ENCODE measurements at places on chromosomes 1 and 21.

DNA sequence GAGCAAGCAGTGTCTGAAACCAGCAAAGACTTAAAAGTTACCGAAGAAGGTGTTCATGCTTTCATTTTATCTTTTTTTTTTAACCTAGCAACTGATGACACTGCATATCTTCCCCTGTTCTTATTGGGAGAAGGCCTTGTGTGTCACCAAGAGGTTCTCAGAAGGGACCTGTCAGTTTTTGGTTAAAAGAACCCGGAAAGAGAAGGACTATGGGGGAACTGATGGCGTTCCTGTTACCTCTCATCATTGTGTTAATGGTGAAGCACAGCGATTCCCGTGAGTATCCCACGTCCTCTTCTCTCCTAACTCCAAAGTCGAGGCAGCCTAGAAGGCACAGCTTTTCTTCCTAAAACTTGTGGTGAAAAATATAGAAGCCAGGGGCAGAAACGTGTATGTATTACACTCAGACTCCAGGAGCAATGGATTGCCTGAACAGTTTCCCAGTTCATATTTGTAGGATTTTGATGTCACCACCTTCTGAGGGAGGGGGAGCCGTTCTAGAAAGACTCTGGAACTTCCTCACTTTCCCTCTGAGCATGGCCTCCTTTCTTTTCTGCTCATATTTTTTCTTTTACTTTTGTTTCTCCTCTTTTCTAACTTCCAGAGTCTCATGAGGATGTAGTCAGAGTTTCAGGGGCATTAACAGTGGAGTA is at the start of gene MR1:
MR1 (plus strand) TSS at position 185 of the 653 bp plus-strand sequence; CDS start at position 210, 25 bp downstream.
- peaks cover 55% of the 10 kb centered on the region for H3K4me1 ChIP-seq
- H3K36me3 ChIP-seq: peaks cover 21% of the 10 kb centered on the region
- peak; percentile 73 for DNase-seq

- no peak overlapping the region for H3K4me3 ChIP-seq
- peaks cover 5% of the 10 kb centered on the region for H3K27me3 ChIP-seq
- H3K36me3 ChIP-seq: no peaks in the 10 kb centered on the region
Observed at GRCh38 chr1:164794356-164794755, 235.4 kb downstream of the PBX1 start.

DNA sequence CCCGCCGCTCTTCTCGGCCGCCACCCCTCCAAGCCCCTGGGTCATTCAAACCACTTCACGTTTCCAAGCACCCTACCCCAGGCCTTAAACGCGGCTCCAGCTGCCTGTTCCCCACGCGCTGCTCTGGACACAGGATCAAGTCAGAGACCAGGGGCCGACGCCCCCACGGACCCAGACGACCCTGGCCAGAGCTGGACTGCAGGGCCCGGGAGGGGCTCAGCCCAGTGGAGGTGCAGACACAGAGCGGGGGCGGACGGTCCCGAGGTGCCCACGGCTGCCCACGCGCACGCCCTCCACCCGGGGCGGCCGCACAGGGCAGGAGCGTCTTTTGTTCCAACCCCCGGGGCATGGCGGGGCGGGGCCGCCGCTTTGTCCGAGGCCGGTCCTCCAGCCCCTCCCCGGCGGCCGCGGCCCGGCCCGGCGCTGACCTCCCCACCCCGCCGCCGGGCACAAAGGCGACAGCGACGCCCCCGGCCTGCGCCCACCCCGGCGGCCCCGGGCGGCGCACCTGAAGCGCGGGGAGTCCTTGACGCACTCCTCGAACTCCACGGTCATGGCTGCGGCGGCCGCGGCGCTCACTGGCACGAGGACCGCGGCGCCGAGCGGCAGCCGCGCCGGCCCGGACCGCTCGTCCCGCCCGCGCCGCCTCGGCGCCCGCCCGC is 338 bp downstream of the ACAP3 start:
- peaks cover 3% of the 10 kb centered on the region for H3K36me3 ChIP-seq
- no peak for DNase-seq
- peak overlapping the region; percentile 85 for H3K4me3 ChIP-seq
- peak overlapping the region; percentile 89 for H3K27ac ChIP-seq

- H3K4me3 ChIP-seq: no peak overlapping the region
- no peak for DNase-seq
- H3K4me1 ChIP-seq: no peaks in the 10 kb centered on the region
- H3K27me3 ChIP-seq: no peaks in the 10 kb centered on the region
- no peak overlapping the region for H3K27ac ChIP-seq
Observed at GRCh38 chr1:78607944-78608343, 12.3 kb upstream of the IFI44L start.

- no peaks in the 10 kb centered on the region for H3K36me3 ChIP-seq
- DNase-seq: no peak
- no peak overlapping the region for H3K27ac ChIP-seq
- H3K4me3 ChIP-seq: no peak overlapping the region
- no peaks in the 10 kb centered on the region for H3K4me1 ChIP-seq
- peaks cover 30% of the 10 kb centered on the region for H3K27me3 ChIP-seq
Observed at GRCh38 chr1:157230500-157230899, 92.3 kb upstream of the ETV3 start.

DNA sequence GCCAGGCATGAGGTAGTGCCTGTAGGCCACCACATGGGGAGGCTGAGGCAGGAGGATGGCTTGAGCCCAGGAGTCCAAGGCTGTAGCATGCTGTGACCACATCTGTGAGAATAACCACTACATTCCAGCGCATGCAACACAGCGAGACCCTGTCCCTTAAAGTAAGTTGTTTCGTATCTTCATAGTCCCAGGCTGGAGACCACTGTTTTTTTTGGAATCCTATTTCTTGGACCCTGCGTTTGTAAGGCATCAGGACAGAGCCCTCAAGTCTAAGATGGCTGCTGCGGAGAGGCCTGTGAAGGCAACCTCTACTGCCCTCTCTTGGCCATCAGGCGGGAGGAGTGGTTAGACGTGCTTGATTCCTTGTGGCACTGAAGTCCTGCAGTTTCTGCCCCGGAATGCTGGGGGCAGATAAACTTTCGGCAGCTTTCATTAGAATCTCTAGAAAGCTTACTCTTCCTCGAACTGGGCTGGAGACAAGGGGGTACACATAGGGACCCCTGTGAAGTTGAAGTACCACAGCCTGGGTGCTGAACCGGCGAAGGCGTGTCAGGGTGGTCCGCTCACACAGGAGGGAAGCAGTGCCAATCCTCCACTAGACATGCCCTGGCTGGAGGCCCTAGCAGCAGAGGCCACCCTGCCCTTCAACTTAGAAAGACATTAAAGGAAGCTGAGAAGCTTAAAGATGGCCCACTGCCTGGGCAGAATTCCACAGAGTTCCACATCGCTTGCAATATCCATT is 36.6 kb downstream of the RABIF start:
- no peak for DNase-seq
- H3K36me3 ChIP-seq: no peaks in the 10 kb centered on the region
- no peak overlapping the region for H3K4me3 ChIP-seq
- no peaks in the 10 kb centered on the region for H3K27me3 ChIP-seq
- no peaks in the 10 kb centered on the region for H3K4me1 ChIP-seq
- H3K27ac ChIP-seq: no peak overlapping the region

DNA sequence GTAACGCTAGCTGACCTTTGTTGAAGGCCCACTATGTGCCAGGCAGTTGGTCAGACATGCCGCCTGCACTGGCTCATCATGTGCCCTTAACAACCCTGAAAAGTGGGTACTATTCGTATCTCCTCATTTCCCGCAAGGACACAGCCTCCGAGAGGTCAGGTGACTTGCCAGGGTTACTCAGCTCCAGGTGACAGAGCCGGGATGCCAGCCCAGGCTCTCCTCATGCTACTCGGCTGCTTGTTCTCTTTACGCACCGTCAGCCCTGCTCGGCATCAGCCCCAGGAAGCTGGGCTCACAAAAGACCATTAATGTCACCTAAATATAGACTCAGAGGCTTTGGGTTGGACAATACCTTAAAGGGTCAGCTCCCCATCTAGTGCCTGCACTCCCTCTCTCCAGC is 29.0 kb downstream of the GRHL3 start:
- H3K4me1 ChIP-seq: peaks cover 4% of the 10 kb centered on the region
- H3K27me3 ChIP-seq: peaks cover 4% of the 10 kb centered on the region
- no peaks in the 10 kb centered on the region for H3K36me3 ChIP-seq
- DNase-seq: no peak

- H3K27me3 ChIP-seq: peaks cover 62% of the 10 kb centered on the region
- no peak for DNase-seq
- peak overlapping the region; percentile 45 for H3K4me3 ChIP-seq
- peaks cover 3% of the 10 kb centered on the region for H3K4me1 ChIP-seq
- no peak overlapping the region for H3K27ac ChIP-seq
- H3K36me3 ChIP-seq: peaks cover 3% of the 10 kb centered on the region
Observed at GRCh38 chr1:180911640-180912191, 981 bp upstream of the KIAA1614 start.

GRCh38 chr1:79373481-79374125 is 367.1 kb upstream of the ADGRL4 start:
- H3K36me3 ChIP-seq: no peaks in the 10 kb centered on the region
- no peak for DNase-seq
- no peak overlapping the region for H3K27ac ChIP-seq

- H3K27ac ChIP-seq: no peak overlapping the region
- DNase-seq: no peak
- peaks cover 17% of the 10 kb centered on the region for H3K4me1 ChIP-seq
- H3K36me3 ChIP-seq: no peaks in the 10 kb centered on the region
- H3K4me3 ChIP-seq: no peak overlapping the region
Observed at GRCh38 chr1:165633614-165634013, 2.6 kb downstream of the MGST3 start.

GRCh38 chr1:40272653-40273213 is 14.7 kb downstream of the ZMPSTE24 start:
- H3K27ac ChIP-seq: no peak overlapping the region
- H3K4me1 ChIP-seq: no peaks in the 10 kb centered on the region
- DNase-seq: no peak
- H3K36me3 ChIP-seq: no peaks in the 10 kb centered on the region

GRCh38 chr1:230130172-230130944 is 63.3 kb downstream of the GALNT2 start:
- H3K4me1 ChIP-seq: peaks cover 30% of the 10 kb centered on the region
- no peak for DNase-seq
- H3K27me3 ChIP-seq: no peaks in the 10 kb centered on the region
- peaks cover 8% of the 10 kb centered on the region for H3K36me3 ChIP-seq
